ENCODE measurements at places on chromosomes 2 and 18.

DNA sequence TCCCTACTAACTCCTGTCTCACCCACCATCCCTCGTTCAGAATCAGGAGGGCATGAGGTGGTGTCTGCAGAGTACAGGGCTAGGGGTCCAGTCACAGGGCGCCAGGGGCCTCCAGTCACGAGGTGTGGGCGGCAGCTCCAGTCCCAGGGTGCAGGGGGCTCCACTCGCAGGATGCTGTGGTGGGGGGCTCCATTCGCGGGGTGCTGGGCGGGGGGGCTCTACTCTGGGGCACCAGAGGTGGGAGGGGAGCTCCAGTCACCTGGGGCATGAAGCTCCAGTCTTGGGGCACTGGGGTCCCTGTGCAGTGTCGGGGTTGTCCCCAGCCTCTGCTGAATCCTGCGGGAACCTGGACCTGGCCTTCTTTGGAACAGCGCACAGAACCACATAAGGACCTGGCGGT is 66.0 kb downstream of the EIPR1 start:
- no peaks in the 10 kb centered on the region for H3K4me1 ChIP-seq
- no peak for DNase-seq
- H3K36me3 ChIP-seq: no peaks in the 10 kb centered on the region
- H3K27me3 ChIP-seq: no peaks in the 10 kb centered on the region
- H3K27ac ChIP-seq: no peak overlapping the region

GRCh38 chr2:219291394-219291793 is 12.2 kb downstream of the DNAJB2 start:
- no peaks in the 10 kb centered on the region for H3K36me3 ChIP-seq
- peaks cover 19% of the 10 kb centered on the region for H3K4me1 ChIP-seq
- no peaks in the 10 kb centered on the region for H3K27me3 ChIP-seq
- H3K27ac ChIP-seq: no peak overlapping the region
- no peak for DNase-seq

GRCh38 chr18:9482790-9483189 is 7.5 kb downstream of the RALBP1 start:
- no peak overlapping the region for H3K27ac ChIP-seq
- H3K36me3 ChIP-seq: peaks cover 14% of the 10 kb centered on the region
- DNase-seq: no peak

DNA sequence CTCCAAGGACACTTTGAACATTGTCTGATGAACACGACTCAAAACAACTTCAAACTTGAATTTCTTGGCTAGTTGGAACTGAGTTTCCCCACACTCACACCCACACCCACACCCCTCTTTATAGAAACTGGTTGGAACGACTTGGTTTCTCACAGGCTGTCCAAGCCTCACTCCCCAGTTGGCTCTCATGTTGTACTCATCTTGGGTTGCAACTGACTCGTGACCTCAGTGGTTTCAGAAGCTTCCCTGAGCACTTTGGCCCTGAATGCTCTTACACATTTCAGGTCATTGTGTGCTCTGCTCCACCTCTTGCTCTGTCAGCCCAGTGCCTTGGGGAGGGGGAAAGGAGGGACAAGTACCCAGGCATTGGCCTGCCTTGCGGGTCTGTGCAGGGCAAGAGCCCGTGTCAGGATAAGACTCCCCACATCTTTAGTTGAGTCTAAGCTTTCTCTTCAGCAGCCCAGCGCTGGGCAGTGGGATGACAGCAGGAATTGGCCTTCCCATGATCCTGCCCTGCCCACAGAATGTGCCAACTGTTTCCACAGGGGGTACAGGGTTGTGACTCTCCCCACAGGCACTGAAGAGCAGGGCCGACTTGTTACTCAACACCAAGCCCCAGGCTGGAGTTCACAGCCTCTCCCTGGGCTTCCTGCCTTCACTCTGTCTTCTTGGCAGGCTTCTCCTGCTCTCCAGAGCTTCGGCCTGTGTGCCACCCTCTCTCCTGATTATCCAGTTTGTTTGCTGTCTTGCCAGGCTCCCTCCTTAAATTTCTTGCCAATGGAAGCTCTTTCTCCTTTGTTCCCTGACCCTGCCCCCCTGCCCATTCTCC is 104.6 kb downstream of the RTN4 start:
- H3K36me3 ChIP-seq: no peaks in the 10 kb centered on the region
- H3K4me3 ChIP-seq: no peak overlapping the region
- H3K4me1 ChIP-seq: no peaks in the 10 kb centered on the region
- no peaks in the 10 kb centered on the region for H3K27me3 ChIP-seq

- no peak overlapping the region for H3K4me3 ChIP-seq
- no peak overlapping the region for H3K27ac ChIP-seq
- no peaks in the 10 kb centered on the region for H3K4me1 ChIP-seq
Observed at GRCh38 chr18:67483237-67483636, 33.3 kb downstream of the DSEL start.

- no peaks in the 10 kb centered on the region for H3K27me3 ChIP-seq
- no peak overlapping the region for H3K4me3 ChIP-seq
- no peaks in the 10 kb centered on the region for H3K4me1 ChIP-seq
- no peak overlapping the region for H3K27ac ChIP-seq
- H3K36me3 ChIP-seq: no peaks in the 10 kb centered on the region
- DNase-seq: no peak
Observed at GRCh38 chr18:42230636-42231035, 275.6 kb downstream of the PIK3C3 start.

- H3K4me1 ChIP-seq: no peaks in the 10 kb centered on the region
Observed at GRCh38 chr2:68108120-68108519, 45.3 kb upstream of the C1D start.

- H3K27ac ChIP-seq: peak overlapping the region; percentile 60
- no peaks in the 10 kb centered on the region for H3K27me3 ChIP-seq
- no peak overlapping the region for H3K4me3 ChIP-seq
- no peak for DNase-seq
Observed at GRCh38 chr2:29749843-29750242, 171.5 kb downstream of the ALK start.

GRCh38 chr2:104539649-104540048 is 314.3 kb upstream of the POU3F3 start:
- H3K4me3 ChIP-seq: no peak overlapping the region
- H3K27ac ChIP-seq: no peak overlapping the region
- DNase-seq: no peak
- H3K36me3 ChIP-seq: no peaks in the 10 kb centered on the region

- no peaks in the 10 kb centered on the region for H3K36me3 ChIP-seq
- H3K4me3 ChIP-seq: no peak overlapping the region
- H3K27me3 ChIP-seq: no peaks in the 10 kb centered on the region
- DNase-seq: no peak
- H3K27ac ChIP-seq: no peak overlapping the region
Observed at GRCh38 chr2:172342078-172342477, 85.3 kb upstream of the ITGA6 start.

DNA sequence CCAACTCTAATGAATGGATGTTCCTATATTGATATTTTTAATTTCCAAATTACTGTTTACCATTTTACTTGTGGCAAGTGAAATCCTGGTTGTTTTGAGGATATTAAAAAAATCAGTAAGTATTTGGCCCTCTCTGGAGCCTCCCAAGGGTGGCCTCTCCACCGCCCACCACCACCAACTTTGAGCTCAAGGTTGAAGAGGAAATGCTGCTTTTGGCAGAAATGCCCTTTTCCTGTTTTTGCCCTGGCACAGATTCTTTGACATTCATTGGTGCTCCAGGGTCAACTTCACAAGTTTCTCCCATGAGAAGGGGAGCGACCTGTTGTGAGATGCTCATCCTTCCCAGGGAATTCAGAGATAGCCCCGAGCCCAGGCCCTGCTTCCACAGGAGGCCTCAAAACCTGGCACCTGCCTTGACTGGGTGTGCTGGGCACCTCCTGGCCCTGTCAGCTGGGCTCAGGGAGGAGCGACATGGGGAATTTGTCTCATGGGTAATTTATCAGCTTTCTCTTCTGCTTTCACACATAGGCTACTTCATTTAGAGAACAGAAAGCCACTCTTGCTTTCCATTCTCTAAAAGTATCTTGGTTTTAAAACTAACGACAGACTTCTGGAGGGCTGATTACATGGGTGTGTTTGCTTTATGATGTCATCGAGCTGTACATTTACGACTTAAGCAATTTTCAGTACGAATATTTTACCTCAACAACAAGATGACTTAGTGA is 6.9 kb downstream of the CD8A start:
- H3K4me1 ChIP-seq: no peaks in the 10 kb centered on the region
- H3K27ac ChIP-seq: no peak overlapping the region
- no peaks in the 10 kb centered on the region for H3K36me3 ChIP-seq
- no peak overlapping the region for H3K4me3 ChIP-seq
- peaks cover 16% of the 10 kb centered on the region for H3K27me3 ChIP-seq

GRCh38 chr2:47303341-47304148 is 99.4 kb upstream of the MSH2 start:
- H3K27ac ChIP-seq: no peak overlapping the region
- no peaks in the 10 kb centered on the region for H3K27me3 ChIP-seq

DNA sequence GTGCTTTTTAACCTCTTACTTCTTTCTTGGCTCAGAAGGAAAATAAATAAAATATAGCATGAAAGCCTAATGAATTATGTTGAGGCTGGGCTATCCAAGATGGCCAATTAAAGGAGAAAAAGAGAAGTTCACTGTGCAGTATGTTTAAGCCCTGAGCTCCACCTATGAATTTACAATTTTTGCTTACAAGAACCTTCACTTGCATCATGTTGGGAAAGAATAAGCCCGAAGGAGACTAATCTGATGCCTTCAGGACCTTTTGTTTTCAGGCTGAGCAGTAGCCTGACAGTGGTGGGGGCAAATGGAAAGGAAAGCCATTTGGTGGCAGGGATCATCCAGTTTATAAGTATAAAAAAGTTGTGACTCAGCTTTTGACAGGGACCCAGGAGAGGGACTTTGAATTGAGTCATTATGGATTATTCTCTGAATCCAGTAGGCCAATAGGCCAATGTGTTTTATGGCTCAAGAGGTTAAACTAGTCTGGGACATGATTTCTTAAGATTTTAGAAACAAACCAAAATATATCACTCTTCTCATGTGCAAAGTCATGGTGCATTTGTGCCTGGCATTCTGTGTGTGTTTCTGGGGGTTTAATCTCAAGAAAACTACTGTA is 56.9 kb downstream of the E2F6 start:
- H3K4me3 ChIP-seq: no peak overlapping the region
- no peaks in the 10 kb centered on the region for H3K36me3 ChIP-seq
- no peak overlapping the region for H3K27ac ChIP-seq
- H3K27me3 ChIP-seq: no peaks in the 10 kb centered on the region
- DNase-seq: no peak
- H3K4me1 ChIP-seq: no peaks in the 10 kb centered on the region

DNA sequence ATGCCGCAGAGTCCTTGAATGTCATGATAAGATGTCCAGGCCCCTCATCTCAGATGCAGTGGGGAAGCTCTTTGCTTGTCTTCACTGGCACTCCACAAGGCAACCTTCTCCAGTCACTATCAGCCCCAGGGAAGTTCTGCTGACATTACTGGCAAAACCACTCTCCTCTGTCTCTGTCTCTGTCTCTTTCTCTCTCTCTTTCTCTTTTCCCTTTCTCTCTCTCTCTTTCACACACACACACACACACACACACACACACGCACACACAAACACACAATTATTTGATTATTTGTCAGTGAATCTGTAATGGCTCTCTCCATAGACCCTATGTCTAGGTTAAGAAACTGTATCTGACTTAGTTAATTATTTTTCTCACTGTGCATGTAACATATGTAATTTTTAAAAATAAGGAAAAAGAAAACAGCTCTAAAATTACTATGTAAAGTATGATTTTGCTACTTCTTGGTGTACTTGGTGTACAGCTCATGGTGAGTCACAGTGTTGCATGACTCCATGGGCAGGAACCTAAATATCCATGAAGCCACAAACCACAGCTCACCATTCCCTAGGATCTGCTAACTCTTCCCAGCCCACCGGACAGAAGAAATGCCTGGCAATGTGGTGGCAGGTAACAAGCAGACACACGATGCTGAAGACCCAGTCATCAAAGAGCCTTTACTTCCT is 594.9 kb upstream of the ID2 start:
- peak; percentile 62 for DNase-seq
- peak overlapping the region; percentile 25 for H3K27ac ChIP-seq

DNA sequence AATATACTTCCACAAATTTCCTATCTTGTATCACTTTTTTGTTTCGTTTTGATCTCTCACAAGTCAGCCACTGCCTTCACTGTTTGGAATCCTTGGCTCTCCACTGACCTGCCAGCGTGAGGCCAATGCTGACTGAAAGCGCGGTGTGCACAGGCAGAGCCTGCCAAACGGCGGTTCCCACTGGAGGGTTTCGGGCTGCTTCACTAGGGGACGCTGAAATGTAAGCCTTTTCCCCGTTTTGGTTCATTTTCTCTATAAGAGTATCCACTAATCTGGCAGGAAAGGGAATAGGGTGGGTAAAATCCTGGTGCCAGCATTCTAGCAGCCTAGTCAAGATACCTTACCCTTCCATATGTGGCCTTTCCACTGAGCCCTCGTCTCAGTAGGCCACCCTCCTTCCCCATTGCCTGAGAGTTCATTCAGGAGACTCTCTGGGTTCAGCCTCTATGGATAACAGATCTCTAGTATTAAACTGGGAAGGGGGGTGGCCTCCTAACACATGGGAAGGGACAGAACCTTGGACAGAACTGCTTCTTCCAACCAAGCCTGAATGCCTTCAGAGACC is 91.5 kb downstream of the DYM start:
- H3K27ac ChIP-seq: no peak overlapping the region
- DNase-seq: no peak
- peak overlapping the region; percentile 3 for H3K4me3 ChIP-seq
- no peaks in the 10 kb centered on the region for H3K36me3 ChIP-seq

DNA sequence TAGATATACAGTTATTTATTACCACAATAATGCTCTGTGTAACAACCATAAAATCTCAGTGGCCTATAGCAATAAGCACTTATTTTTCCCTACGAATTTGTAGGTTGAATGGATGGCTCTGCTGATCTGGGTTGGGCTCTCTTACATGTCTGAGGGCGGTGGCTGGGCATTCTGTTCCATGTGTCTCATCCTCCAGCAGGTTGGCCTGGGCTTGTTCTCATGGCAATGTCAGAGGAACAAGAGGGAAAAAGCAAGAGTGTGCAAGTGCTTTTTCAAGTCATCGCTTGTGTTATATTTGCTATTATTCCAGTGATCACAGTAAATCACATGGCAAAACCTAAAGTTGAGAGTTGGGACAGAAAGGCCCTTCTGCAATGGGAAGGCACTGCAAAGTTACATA is 30.4 kb upstream of the MYO3B start:
- H3K27ac ChIP-seq: peak overlapping the region; percentile 48
- no peaks in the 10 kb centered on the region for H3K27me3 ChIP-seq
- DNase-seq: no peak
- no peak overlapping the region for H3K4me3 ChIP-seq
- H3K4me1 ChIP-seq: peaks cover 8% of the 10 kb centered on the region

- no peak overlapping the region for H3K27ac ChIP-seq
- no peak for DNase-seq
- no peaks in the 10 kb centered on the region for H3K36me3 ChIP-seq
- no peaks in the 10 kb centered on the region for H3K27me3 ChIP-seq
Observed at GRCh38 chr2:223047260-223047761, 4.7 kb upstream of the KCNE4 start.

GRCh38 chr2:218329027-218329825 is 27.4 kb upstream of the CATIP start:
- H3K4me1 ChIP-seq: peaks cover 4% of the 10 kb centered on the region
- H3K27me3 ChIP-seq: no peaks in the 10 kb centered on the region

- no peaks in the 10 kb centered on the region for H3K27me3 ChIP-seq
- peak overlapping the region; percentile 65 for H3K27ac ChIP-seq
- no peak overlapping the region for H3K4me3 ChIP-seq
- DNase-seq: peak; percentile 81
- peaks cover 30% of the 10 kb centered on the region for H3K4me1 ChIP-seq
- peaks cover 5% of the 10 kb centered on the region for H3K36me3 ChIP-seq
Observed at GRCh38 chr2:234963773-234964615, 12.2 kb downstream of the SH3BP4 start.

Data from RWPE2 (cell line).